SK-N-DZ (cell line): ENCODE measurements at places on chromosomes 3 and 15.

DNA sequence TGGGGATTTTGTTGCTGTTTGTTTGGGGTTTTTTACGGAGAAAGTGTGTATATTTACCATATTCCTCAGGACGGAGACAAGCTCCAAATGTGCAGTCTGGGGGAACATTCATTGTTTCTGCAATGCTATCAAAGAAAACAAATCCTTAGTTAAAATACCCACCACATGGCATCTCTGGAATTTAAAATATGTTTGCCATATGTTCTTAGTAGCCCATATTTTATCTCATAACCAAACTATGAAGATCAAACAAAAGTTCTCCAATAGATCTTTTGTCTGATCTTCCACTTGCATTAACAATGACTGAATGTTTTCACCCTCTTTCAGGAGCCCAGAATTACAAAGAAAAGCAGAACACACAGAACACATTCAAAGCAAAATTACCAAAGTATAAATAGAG, 35.3 kb downstream of the EFHB start:
- DNase-seq, result no peak

- DNase-seq, result no peak
These were observed 28.6 kb downstream of the TASOR start for GRCh38 chr3:56654460-56654859.

DNA sequence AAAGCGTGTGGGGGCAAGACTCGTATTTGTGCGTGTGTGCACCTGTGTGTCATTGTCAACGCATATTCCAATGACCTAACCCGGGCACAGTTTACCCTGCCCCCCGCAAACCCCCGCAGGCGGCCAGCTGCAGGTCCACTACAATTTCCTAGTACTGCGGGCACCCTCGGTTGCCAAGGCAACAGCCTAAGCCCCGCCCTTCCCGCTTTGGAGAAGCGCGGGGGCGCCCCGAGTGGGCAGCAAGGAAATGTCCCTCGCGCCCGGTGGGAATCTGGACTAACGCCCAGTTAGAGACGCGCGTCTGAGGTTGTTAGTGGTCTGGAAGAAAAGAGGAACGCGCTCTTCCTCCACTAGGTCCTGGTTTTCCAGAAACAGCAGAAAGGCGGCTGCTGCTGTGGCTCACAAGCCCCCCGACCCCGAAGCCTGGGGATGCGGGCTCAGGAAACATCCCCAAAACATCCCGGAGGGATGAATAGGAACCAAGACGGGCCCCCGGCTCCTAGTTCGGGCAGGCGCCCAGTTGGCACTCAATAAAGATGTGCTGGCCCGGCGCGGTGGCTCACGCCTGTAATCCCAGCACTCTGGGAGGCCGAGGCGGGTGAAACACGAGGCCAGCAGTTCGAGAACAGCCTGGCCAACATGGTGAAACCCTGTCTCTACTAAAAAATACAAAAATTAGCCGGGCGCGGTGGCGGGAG, 1.1 kb downstream of the ABHD14A start:
- DNase-seq, result peak; percentile 77

DNA sequence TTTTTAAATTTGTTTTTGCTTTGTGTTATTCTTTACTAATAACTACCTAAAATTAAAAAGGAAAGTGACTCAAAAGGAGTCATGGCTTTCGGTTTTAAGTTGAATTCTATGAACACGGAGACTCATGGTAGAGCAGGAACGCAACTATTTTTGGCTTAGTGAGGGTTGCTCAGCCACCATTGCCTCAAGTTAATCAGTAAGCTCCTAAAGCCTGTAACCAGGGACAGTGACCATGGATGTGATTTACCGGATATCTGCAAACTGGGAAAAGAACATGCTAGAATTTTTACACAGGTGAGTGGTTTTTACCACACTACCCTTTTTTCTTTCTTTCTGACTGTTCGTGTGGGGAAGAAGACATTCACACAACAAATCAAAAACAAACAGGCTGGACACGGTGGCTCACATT, 11.8 kb downstream of the SLC12A8 start:
- DNase-seq, result no peak

DNA sequence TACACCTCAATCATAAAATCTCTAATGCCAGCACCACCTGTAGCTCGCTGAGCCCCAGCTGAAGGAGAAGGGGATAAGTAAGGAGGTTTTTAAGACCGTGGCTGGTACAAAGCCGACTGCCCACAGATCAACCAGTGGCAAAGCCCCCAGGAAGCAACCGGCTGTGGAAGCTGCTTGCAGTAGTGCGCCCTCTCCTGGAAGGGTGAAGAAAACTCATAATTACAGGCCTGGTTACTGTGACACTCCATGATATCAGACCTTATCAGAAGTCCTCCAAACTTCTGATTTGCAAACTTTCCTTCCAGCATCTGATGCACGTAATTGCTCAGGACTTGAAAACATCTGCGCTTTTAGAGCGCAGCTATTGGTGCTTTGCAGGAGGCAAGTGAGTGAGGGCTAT, 63.1 kb upstream of the MCTP2 start:
- DNase-seq, result no peak
